ENCODE measurements at places on chromosomes 13 and 19. TPM values are rescaled to one million over a fixed set of nuclear protein-coding genes. Genes with fewer than 3 reads are reported as not detected.

GRCh38 chr13:24922387-24922744 lies 158.4 kb downstream of the RNF17 start:
- 0 out of 2 replicates have a peak, but pooled peaks cover 3% of the 10 kb centered on the region for H3K4me1 ChIP-seq
- no peak for DNase-seq
- no peaks in the 10 kb centered on the region for H3K36me3 ChIP-seq
- H3K27ac ChIP-seq: peak overlapping the region; percentile 90
- peak overlapping the region; percentile 75 for H3K4me3 ChIP-seq

DNA sequence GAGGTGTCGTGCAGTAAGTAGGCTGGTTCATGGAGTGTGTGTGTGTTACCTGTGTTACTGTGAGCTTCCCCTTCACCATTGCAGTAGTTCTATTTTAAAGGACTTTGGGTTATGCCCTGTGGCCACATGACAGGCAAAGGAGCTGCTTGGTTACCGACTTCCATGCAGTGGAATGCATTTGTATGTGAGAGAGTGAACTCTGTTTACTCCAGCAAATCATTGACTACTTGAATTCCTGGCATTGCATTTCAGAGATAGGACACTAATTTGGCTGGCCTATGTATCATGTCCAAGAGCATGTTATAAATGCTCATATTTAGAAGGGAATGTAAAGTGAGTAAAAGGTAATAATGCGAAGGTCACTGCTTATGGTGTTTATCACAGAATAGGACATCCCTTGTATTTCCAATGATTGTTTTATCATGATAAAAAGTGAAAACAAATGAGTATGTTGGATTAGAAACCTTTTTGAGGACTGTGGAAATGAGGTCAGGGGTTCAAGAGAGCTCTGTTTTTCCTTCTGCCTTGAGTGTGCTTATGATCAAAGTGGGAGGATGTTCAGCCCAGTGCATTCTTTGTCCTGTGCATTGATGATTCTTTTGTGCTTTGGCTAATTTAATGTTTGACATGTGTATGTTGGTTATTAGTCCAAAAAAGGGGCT lies 156.5 kb downstream of the LMO7 start:
- H3K4me3 ChIP-seq: no peak overlapping the region
- no peaks in the 10 kb centered on the region for H3K27me3 ChIP-seq
- peaks cover 44% of the 10 kb centered on the region for H3K4me1 ChIP-seq

DNA sequence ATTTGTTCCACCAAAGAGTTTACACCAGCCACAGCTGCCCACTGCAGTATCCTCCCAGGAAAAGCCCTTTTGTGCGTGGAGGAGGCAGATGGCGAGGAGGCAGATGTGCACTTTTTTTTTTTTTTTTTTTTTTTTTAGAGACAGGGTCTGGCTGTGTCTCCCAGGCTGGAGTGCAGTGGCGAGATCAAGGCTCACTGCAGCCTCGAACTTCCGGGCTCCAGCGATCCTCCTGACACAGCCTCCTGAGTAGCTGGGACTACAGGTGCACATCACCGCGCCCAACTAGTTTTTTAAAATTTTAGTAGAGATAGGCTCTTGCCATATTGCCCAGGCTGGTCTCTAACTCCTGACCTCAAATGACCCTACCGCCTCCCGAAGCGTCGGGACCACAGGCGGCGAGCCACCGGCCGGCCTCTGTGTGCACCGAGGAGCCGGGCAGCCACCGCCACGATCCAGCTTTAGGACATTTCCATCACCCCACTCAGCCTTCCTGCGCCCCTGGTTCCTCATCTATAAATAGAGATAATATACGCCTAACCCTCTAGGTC lies 563 bp upstream of the PDCD5 start:
- H3K4me1 ChIP-seq: no peaks in the 10 kb centered on the region
- DNase-seq: no peak
- no peaks in the 10 kb centered on the region for H3K27me3 ChIP-seq

GRCh38 chr19:43354305-43354627 lies 780 bp downstream of the CD177 start:
- H3K27me3 ChIP-seq: no peaks in the 10 kb centered on the region
- no peak overlapping the region for H3K27ac ChIP-seq
- H3K4me1 ChIP-seq: no peaks in the 10 kb centered on the region
- no peak overlapping the region for H3K4me3 ChIP-seq
- DNase-seq: no peak

- no peaks in the 10 kb centered on the region for H3K27me3 ChIP-seq
- no peaks in the 10 kb centered on the region for H3K36me3 ChIP-seq
These were observed 10.7 kb downstream of the ELF1 start for GRCh38 chr13:41008349-41008980.

- H3K27me3 ChIP-seq: no peaks in the 10 kb centered on the region
- H3K4me3 ChIP-seq: no peak overlapping the region
- H3K36me3 ChIP-seq: peaks cover 17% of the 10 kb centered on the region
- no peak overlapping the region for H3K27ac ChIP-seq
- no peak for DNase-seq
- H3K4me1 ChIP-seq: no peaks in the 10 kb centered on the region
These were observed 81.6 kb downstream of the DPF1 start for GRCh38 chr19:38142176-38143035.

The LYPD3 gene
- total RNA-seq: not detected

- no peak overlapping the region for H3K4me3 ChIP-seq
- H3K4me1 ChIP-seq: peaks cover 26% of the 10 kb centered on the region
- H3K27ac ChIP-seq: no peak overlapping the region
- H3K36me3 ChIP-seq: no peaks in the 10 kb centered on the region
- DNase-seq: peak; percentile 6
- no peaks in the 10 kb centered on the region for H3K27me3 ChIP-seq
These were observed 12.7 kb downstream of the FOXO1 start for GRCh38 chr13:40653527-40654318.

GRCh38 chr19:23070353-23071146 lies 46.3 kb upstream of the ZNF730 start:
- no peaks in the 10 kb centered on the region for H3K27me3 ChIP-seq
- no peak overlapping the region for H3K4me3 ChIP-seq
- no peaks in the 10 kb centered on the region for H3K36me3 ChIP-seq
- H3K27ac ChIP-seq: no peak overlapping the region

GRCh38 chr19:33502521-33502920 lies 19.1 kb downstream of the PEPD start:
- H3K4me1 ChIP-seq: no peaks in the 10 kb centered on the region
- no peak overlapping the region for H3K27ac ChIP-seq
- no peak for DNase-seq
- peaks cover 38% of the 10 kb centered on the region for H3K36me3 ChIP-seq
- no peaks in the 10 kb centered on the region for H3K27me3 ChIP-seq
